ENCODE measurements at places on chromosomes 3 and 15.

- DNase-seq = no peak
Observed at GRCh38 chr3:194053136-194053535, 82.8 kb upstream of the HES1 start.

DNA sequence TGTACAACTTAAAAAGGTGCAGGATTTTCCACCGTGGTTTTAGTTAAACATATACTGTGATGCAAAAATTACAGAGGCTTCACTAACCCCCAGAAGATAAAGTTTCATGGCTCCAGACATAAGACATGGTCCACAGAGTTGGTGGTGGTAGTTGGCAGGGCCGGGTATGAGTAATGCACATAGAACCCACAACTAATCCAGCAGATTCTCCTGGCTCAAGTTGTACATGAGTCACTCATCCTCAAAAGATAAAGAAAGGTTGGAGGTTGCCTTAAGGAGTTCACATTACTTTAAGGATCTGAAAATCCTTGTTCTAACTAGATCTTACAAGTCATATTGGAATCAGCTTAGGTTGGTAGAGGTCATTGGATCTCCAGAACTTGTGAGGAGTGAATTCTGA, 98.3 kb upstream of the ZBTB20 start:
- DNase-seq = no peak

GRCh38 chr3:110234831-110235230, 836.8 kb upstream of the NECTIN3 start:
- DNase-seq = no peak

DNA sequence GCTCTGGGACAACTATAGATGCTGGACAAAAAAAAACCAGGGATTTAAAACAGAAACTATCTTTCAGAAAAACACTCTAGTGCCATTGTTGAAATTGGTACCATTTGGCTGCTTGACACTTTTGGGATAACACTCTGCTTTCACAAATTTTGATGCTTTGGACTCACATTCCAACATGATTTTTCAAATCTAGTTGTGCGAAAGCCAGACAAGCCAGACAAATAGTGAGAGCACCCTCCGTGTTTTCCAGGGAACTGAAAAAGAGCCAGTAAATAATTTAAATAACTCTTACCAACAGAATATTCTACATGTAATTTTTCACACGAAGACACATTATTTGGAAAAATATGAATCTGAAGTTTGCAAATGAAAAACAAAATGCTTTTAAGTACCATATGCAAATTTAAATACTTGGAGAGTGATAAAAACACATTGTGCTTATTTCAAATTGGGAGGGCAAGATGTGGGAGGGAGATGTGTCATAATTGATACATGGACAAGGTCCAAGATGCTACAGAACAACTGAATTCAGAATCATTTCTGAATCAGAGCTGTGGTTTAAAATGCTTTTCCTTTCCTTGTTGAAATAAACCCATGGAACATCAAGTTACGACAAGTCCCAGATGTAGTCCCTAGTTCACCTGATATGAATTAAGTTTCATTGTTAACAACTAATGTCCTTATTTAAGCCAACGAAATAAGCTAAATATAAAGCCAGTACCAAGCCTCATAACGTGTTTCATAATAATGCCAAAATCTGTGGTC, 144.2 kb upstream of the SOX2 start:
- DNase-seq = no peak

DNA sequence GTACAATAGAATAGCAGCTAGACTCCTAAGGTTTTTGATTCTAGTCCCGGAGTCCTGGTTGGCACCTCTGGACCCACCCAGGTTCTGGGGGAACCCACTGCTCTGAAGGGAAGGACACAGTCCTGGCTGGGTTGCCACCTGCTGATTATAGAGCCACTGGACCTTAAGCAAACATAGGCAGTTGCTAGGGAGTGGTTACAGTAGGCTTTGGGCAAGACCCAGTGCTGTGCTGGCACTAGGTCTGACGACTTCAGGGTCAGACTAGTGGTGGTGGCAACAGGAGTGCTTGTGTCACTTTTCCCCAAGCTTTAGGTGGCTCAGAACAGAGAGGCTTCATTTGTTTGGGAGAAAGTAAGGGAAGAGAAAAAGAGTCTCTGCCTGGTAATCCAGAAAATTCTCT, 109.8 kb upstream of the C3orf80 start:
- DNase-seq = no peak

DNA sequence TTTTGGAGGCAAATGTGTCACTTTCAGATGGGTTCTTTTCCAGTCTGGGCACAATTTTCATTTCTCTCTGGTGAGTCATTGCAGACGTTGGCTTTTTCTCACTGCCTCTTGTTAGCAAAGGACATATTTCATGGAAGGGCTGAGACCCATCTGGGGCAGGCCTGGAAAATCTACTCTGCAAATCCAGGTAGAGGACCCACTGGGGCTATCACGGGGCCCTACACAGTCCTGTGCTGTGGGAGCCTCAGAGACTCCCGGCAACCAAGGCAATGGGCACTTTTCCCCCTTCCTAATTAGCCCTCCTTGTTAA, 58.0 kb downstream of the HRH1 start:
- DNase-seq = no peak

GRCh38 chr15:89172921-89173320, 48.5 kb downstream of the RLBP1 start:
- DNase-seq = no peak

DNA sequence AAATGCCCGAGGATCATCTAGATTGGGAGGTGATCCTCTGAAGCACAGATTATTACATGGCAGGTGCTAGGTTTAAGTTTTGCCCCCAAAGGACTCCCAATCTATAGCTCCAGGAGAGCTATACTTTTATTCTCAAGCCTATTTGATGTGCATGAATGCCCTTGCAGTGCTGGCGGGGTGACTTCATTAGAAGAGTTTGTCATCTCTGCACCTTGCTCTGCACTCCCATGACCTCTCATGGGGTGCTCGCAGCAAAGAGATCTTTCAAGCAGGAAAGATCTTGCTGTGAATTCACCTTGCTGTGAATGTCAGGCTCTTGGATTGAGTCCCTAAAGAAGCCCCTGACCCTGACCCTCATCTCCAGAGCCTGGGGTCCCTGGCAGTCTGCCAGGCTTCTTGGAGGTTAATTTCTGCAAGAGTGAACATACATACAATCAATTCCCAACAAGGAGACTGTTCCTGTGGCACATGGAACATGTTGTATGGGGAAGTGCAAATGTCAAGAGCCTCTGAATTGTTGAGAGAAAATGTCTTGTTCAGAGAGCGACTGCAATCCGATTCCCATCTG, 45.9 kb downstream of the FAM43A start:
- DNase-seq = no peak

DNA sequence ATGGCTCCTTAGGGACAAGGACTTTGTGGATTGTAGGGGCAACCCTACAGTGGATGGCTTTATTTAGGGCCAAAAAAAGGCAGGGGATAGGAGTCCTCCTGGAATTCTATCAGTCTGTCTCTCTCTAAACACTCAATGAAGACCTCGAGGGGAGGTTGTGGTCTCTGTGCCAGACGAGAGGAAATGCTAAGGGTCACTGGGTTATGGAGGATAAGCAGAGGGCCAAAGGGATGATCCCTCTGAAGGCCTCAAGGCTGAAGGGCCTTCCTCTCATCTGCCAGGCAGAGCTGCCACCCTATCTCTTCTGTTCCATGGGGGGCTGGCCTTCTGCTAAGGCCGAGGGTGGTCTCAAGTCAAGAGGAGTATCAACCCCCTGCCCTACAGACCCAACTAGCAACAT, 27.0 kb downstream of the PLXNB1 start:
- DNase-seq = no peak

- no peak for DNase-seq
Observed at GRCh38 chr3:18891641-18892040, 256.7 kb upstream of the KCNH8 start.

DNA sequence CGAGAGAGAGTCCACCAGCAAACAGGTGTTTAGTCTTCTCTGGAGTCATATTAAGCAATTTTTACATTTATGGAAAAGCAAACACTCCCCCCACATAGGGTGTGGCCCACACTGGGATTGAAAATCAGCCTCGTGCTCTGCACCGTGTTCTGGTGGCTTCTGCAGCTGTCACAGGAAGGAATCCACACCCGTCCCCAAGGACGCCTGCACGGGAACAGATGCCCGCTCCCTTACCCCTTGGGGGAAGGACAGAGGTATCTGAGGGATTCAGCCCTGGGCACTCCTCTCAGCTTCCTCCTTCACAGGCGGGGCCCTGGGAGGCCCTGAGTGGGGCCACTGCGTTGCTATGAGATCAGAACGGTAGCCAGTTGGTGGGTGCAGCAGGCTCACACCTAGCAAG, 27.8 kb downstream of the LIPC start:
- DNase-seq = no peak

DNA sequence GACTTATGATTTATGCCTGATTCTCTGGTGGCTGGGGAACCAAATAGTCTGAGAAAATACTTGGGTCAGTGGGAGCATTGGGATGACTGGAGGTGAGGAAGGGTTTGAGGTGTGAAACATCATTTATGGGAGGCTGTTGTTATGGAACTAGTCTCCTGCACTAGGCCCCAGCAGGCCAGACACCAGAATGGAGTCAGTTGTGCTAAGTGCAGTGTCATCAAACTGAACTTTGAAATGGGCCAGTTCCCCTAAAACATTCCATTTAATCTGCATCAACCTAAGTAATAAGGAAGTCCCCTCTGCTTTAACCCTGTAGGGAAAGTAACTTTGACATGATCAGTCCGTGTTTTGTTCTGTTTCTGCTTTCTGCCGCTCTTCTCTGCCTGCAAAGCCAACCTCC, 44.9 kb upstream of the KLHL25 start:
- no peak for DNase-seq

- no peak for DNase-seq
Observed at GRCh38 chr15:90213122-90213817, 12.1 kb downstream of the SEMA4B start.

GRCh38 chr3:172115787-172116186, 76.4 kb downstream of the FNDC3B start:
- DNase-seq = no peak

- DNase-seq = no peak
Observed at GRCh38 chr15:72998226-72998625, 54.0 kb upstream of the NEO1 start.

- DNase-seq = no peak
Observed at GRCh38 chr3:71218508-71218907, 365.0 kb downstream of the FOXP1 start.

- DNase-seq = no peak
Observed at GRCh38 chr15:57320631-57321220, 55.6 kb upstream of the CGNL1 start.

- DNase-seq = no peak
Observed at GRCh38 chr3:33231756-33232465, 13.3 kb upstream of the SUSD5 start.

DNA sequence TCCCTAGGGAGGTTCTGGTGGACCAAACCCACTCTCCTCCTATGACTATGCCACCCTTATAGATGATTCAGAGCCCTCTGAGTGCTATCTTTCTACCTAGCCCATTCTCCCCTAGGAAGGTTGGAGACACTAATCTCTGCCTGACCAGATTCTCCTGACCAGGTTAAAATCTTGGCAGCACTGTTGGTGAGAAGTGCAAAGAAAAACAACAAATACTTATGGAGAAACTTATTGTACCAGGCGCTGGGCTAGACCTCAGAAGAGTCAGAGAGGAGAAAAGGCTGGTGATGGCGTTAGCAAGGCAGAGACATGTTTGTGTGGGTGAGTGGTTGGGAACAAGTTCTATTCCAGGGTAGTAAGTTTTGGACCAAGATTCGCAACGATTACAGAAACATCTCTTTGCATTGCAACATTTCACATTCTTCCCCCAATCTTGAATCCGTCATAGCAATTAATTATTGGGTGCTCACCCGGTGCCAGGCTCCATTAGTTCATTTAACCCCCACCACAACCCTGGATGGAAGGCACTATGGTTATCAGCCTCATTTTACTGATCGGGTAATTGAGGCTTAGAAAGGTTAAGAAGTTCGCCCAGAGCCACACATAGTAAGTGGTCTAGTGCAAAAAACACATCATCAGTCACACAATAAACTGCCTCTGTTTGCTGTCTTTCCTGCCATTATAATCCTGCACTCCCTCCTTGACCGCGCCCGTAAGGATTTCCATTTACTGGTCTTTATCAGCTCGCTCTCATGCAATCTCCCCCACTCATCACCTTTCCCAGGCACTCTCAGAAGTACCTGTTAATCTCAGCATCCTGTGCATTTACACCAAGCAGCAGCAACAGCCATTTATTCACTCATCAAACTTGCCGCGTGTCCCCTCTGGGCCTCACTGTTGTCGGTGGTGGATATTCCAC, 655 bp upstream of the TSPAN3 start:
- no peak for DNase-seq

DNA sequence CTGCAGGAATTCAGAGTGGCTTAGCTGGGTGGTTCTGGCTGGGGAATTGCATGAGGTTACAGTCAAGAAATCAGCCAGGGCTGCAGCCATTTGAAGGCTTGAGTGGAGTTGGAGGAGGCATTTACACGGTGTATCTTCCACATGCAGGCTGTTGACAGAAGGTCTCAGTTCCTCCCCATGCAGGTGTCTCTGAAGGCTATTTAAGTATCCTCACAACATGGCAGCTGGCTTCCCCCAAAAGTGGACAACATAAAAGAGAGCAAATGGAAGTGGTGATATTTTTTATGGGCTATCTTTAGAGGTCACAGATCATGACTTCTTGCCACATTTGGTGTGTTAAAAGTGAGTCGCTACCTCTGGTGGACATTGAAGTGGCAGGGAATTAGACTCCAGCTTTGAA, 60.1 kb upstream of the SPRED1 start:
- DNase-seq = no peak

DNA sequence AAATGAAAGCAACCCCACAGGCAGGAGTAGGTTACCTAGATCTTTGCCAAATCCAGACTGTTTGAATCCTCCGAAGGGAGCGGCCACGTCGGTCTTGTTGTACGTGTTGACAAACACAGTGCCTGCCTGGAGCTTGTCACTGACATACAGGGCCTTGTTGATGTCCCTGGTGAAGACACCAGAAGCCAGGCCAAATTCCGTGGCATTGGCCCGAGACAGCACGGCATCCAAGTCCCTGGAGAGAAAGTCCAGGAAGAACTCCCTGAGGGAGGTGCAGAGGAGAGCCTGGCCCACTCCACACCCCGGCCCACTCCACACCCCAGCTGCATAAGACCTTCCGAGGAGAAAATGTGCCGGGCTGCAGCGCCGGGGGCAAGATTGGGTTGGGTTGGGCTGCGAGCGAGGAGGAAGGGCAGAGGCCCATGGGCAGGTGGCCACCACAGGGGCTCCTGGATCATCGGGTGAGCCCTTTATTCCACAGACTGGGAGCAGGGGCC, 21.8 kb upstream of the SLC41A3 start:
- no peak for DNase-seq

DNA sequence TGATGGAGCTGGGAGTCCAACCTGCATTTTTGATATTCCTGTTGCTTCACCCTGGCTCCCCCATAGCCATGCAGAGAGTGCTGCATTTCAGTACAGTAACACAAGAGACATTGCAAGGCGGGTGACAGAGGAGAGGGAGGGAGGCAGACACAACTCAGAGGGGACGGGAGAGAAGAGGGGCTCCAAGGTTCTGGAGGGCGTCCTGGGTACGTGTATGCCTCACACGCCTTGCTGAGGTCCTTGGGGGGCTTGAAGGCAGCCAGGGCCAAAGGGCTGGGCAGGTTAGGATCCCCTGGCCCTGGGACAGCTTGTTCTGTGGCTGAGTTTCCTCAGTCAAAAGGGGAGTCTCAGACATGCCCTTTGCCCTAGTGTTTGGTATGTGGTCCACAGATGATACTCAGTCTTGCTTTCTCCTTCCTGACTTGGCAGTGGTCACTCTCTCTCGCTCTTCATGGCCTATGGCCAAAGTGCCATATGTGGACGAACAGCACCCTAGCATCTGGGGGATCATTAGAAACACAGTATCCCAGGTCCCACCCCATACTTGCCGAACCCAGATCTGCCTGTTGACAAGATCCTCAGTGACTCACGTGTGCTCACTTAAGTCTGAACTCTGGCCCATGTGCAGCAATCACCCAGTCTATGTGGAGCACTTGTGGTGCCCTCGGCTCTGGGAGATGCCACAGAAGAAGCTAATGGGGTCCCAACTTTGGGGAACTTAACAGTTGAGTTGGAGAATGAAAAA, 52.9 kb downstream of the FGD5 start:
- no peak for DNase-seq
